ENCODE measurements at places on chromosomes 11 and 22.

GRCh38 chr11:34490304-34490703 lies 23.3 kb downstream of the ELF5 start:
- DNase-seq: no peak

- no peak for DNase-seq
Measured at GRCh38 chr22:35703861-35704584, 13.6 kb upstream of the APOL5 start.

DNA sequence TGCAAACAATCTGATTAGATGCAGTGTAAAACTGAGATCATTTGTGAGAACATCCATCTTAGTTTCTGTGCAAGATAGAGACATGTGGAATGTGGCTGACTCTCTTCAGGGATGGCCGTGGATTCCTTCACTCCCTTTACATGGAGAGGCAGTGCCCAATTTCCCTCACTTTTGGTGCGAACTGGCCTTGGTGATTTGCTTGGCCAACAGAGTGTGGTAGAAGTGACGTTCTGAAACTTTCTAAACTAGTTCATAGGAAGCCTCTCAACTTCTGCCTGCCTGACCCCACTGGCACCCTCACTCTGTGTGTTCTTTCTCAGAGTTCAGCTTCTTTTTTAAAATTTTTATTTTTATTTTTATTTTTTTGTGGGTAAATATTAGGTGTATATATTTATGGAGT lies 9.9 kb upstream of the SYT13 start:
- DNase-seq: no peak

DNA sequence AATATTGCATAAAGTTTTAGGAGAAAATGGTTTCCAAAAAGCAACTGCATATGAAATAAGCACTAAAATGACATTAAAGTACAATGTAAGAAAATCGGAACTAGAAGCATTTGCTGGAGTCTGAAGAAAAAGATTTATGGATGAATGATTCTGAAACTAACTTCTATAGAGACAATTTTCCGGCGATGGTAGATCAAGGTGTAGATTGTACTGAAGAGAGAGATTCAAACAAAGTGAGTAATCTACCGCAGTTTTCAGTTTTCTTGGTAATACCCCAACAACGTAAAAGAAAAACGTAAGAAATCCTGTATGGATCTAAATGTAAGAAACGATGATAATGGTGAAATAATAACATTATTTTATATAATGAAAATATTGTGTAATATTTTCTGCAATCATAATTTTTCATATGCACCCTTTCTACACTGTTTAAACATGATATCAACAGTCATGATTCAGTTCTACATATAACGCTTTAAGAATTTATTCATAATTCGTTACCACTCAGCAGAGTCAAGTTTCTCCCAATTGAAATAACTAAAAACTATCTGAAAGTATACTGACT lies 1.8 kb upstream of the CDPF1 start:
- no peak for DNase-seq

Data from hepatocyte (in vitro differentiated cells).